ENCODE measurements at places on chromosomes 7 and 10.

DNA sequence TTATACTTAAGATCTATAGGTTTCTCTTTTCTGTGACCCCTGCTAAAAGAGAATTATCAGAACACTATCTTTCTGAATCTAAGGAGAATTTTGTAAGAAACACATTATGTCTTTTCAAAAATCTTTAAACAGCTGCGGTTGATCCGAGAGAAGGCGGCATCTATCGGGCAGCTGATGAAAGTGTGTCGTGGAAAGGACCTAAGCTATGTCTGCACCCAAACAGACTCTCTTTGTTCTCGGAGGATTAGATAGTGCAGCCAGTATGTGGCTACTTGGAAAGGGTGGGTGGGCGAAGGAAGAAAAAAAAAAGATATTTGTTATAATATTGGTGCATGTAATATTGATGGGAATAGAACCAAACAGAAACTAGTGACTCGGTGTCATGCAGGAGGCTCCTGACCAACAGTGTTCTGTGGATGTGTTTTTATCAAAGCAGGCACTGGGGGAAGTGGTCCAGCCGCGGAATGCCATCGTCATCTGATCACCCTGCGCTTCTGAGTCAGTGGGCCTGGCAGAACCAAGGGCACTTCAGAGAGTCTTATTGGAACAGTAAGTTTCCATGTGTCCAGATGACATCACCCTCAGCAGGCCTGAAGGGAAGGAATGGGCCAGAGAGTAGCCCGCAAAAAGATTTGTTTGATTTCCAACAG is 509.7 kb upstream of the AKR1E2 start:
- no peak for DNase-seq

- DNase-seq, result no peak
Measured at GRCh38 chr7:116150588-116150987, 59.8 kb upstream of the TES start.

DNA sequence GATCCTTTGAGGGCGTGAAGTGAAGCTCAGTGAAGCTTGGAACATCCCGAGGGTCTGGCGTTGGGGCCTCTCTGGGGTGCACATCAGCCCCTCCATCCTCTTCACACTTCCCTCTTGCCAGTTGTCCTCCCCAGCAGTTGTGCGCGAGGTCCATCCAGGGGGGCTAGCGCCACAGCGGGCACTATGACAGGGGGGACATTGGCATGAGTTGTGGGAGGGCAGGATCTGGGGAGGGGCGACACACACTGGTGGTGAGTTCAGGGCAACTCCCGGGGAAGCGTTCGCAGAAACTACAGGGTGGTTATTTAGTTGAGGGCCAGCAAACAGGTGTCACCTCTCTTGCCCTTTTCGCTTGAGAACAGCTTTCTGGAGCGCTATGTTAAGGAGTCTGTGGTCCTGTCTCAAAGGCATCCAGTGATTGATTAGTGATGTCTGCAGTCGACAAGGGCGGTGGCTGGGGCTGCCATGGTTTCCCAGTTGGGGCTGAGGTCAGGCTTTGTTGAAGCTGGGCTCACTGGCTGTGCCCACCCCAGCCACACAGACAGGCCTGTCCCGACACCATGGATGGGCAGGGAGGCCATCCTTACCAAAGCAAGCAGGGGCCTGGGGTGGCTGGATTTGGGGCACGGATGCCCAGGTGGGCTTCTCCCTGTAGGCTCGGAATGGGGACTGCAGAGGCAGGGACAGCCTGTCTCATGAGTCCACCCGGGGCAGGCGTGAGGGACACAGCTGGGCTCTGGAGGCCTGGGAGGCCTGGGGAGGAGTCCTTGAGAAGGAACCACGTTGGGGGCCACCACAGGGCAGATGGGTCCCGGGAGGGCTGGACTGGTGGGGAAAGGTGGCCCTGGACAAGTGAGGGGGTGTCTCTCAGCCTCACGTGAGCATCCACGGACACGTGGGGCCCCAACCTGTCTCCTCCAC is 59.4 kb downstream of the UNCX start:
- DNase-seq, result no peak

- DNase-seq, result no peak
Measured at GRCh38 chr7:29090836-29091601, 55.3 kb downstream of the CPVL start.

DNA sequence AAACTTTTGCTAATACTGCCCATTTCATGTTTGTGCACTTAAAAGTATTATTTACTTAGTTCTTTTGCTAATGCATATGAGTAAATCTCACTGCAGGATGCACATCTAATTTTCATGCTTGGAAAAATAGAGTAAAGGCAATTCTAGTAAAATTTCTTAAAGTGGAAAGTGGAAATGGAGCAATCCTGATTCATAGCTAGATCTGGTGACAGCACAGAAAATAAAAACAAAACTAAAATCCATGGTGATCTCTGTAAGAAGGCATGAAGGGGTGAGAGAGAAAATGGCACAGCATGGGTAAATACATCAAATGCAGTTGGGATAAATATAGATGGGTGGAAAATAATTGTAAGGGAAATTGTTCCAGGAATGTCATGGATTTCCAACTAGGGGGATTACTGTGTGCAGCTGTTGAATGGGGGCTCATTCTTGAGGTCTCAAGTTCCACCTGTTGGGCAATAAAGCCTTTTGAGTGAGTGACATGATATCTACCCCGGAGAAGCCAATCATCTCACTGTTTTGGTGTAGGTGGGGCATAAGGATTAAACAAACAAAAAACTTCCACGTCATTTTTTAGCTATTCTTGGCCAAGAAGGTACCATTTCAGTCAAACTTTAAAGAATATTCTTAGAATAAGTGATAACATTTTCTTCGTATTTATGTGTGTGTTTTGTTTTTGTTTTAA is 1.7 kb upstream of the MCU start:
- DNase-seq, result no peak

GRCh38 chr10:90222372-90222771 is 521.0 kb downstream of the KIF20B start:
- no peak for DNase-seq

GRCh38 chr10:17880601-17881000 is 71.1 kb upstream of the SLC39A12 start:
- DNase-seq, result no peak

- peak; percentile 42 for DNase-seq
Measured at GRCh38 chr7:130945411-130945811, 211.4 kb upstream of the KLF14 start.

- no peak for DNase-seq
Measured at GRCh38 chr7:29254591-29254990, 60.0 kb downstream of the CHN2 start.

DNA sequence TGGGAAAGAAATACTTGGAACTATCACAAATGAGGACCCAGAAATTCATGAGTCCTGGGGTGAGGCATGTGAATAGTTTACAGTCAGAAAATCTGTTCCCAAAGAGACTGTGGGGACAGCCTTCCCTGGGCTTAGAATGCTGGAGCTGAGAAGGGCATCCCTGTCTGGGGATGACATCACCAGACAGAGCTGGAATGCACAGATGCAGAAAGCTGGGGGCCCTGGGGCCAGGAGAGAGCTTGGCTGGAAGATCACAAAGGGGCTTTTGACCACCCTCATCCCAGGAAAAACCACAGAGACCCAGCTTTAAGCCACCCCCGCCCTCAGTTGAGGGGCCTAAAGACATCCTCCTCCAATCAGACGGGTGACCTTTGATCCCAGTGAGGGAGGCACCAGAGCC is 264.5 kb downstream of the PLXNA4 start:
- no peak for DNase-seq

- no peak for DNase-seq
Measured at GRCh38 chr10:29204070-29204800, 84.6 kb upstream of the LYZL1 start.

DNA sequence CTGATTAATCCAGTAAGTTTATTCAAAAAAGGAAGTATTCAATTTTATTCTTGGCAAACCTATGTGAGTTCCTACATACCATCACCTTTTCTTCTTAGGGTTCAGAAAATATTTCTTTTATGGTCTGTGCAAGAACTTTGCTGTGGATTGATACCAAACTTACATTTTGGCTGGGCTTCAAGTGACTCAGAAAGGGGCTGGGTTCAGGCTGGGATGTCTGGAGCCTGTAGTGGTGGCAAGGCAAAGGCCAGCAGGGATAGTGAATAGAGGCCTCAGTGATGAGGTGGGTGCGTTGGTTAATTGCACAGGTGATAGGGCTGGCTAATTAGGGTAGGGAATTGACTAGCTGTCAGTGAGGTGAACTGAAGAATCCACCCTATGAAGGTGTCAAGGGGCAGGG is 40.2 kb upstream of the ATXN7L1 start:
- DNase-seq, result no peak

DNA sequence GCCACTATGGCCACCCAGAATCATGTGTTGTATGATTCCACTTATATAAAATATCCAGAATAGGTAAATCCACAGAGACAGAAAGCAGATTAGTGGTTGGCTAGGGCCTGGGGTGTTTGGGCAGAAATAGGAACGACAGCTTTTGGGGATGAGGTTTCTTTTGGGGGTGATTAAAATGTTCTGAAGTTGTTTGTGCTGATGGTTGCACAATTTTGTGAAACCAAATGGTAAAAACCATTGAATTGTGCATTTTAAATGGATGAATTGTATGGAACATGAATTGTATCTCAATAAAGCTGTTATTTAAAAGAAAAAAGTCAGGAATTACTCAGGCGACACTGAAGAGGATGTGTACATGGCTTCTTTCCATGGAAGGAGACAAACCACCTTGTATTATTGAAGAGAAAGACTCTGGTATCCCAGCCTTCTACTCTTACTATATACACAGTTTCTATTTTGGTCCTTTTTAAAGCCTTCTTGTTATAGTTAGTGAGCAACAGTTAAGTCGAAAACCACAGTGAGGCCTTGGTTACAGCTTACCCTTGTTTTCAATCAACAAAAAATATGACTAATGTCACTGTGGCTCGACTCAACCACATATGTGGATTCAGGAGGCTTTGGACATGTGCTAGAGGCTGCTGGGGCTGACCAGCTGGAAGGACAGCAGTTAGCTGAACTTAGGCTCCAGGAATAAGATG is 57.1 kb upstream of the KMT2E start:
- DNase-seq, result peak; percentile 75

- DNase-seq, result no peak
Measured at GRCh38 chr7:131829947-131830558, 273.6 kb upstream of the PODXL start.

DNA sequence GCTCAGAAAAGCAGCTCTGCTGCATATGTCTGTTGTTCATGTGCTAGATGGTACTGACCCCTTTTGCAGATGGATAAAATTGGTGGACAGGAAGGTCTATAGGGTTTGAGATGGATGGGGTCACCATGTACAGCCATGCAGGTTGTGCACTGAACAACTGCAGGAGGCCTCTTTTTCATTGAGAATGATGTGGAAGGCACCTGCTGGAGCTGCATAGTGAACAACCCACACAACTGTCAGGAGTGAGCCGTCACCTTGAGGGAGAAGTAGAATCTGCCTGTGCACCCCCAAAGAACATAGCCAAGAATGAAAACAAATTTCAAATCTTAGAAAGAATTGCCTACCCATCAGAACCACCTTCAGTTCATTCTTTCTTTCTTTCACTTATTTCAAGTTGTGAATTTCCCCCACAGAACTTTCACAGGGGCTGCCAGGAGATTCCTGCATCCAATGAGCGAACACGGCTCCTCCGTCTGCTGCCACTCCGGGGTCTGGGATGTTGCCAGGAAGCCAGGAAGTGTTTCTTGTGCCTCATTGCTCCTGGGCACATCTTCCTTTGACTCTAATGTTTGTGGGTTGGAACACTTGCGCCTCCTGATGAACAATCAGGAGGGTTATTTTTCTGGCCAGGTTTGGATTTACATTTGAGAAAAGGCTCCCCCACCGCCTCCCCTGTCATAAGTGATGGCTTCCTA is 53.7 kb upstream of the DOCK1 start:
- no peak for DNase-seq

- no peak for DNase-seq
Measured at GRCh38 chr7:78786055-78786454, 667.4 kb downstream of the MAGI2 start.

DNA sequence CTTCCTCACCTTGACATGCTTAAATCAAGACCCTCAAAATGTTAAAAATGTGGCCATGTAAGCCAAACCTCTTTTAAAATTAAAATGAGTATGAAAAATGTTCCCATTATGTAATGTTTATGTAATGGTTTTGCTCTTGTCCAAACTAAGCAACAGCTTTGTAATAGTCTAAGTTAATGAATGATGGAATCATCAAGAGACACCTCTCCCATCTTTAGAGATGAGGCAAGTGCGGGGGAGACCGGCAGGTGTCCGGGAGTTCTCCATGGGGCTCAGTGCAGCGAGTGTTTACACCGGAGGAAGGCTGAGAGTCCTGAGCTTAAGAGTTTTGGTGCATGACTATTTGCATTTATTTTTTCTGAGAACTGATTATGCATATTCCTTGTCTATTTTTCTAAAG is 384.9 kb upstream of the RNF32 start:
- no peak for DNase-seq

DNA sequence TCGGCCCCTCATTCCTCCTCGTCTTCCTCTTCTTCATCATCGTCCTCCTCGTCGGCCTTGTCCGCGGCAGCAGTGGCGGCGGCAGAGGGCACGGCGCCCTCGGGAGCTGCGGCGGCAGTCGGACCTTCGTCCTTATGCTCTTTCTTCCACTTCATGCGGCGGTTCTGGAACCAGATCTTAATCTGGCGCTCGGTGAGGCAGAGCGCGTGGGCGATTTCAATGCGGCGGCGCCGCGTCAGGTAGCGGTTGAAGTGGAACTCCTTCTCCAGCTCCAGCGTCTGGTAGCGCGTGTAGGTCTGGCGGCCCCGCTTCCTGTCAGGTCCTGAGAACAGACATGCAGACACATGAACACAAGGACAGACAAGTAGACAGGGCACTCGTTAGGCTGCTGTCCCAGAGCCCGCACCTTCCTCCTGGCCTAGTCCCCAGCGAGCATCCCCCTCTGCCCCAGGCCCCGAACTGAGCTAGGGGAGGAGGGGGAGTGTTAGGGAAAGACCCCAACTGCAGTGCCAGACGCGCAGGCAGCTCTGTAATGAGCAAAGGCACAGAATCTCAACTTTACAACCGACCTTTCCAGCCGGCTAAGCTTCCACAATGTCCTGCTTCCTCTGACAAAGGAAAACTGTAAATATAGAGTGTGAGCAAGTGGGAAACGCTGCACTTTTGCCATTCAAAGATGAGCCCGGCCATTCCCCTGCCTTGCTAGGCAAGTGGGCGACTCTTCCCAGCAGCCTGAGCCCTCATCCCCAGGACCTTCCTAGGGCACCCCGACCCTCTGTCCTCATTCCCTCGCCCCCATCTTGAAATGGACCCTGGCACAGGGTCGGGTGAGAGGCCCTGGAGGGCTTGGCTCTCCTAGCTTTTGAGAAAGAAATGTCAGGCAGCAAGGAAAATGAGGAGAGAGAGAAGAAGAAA is 1.3 kb downstream of the HOXA7 start:
- DNase-seq, result no peak

- DNase-seq, result no peak
Measured at GRCh38 chr10:103558911-103559310, 65.4 kb downstream of the NEURL1 start.

- DNase-seq, result no peak
Measured at GRCh38 chr7:87370660-87371180, 25.3 kb downstream of the CROT start.

- no peak for DNase-seq
Measured at GRCh38 chr10:8122611-8123369, 68.3 kb downstream of the GATA3 start.

- DNase-seq, result peak; percentile 4
Measured at GRCh38 chr10:85548034-85548433, 818.6 kb downstream of the GRID1 start.
